ENCODE measurements at places on chromosomes 1 and 21.

DNA sequence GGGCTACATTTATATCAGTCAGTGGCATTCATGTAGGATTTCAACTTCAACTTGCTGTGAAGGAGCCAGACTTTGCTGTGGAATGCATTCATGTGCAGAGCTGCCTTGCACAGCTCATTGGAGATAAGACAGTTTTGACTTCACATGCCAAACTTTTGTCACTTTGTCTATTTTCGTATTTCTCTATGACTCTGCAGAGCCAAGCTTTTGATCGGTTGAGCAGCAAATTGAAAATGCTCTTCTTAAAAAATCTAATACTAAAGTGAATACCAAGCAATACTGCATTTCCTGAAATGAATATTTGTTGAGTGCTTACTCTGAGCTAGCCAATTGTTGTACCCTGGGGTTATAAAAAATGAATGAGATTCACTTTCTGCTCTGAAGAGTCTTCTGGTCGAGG is 388.7 kb downstream of the ST6GALNAC3 start:
- DNase-seq: no peak

DNA sequence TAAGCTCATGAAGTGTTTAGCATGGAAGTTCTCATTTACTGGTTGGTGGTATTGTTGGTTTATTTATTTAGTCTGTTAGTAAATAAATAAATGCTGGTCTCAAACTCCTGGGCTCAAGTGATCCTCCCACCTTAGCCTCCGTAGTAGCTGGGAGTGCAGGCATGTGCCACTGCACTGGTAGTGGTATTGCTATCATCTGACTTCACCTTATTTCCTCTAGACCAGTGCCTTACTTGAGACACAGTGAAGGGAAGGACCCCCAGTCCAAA is 1.4 kb upstream of the SLC2A1 start:
- no peak for DNase-seq

- DNase-seq: no peak
Observed at GRCh38 chr1:112698366-112699310, 8.3 kb downstream of the RHOC start.

DNA sequence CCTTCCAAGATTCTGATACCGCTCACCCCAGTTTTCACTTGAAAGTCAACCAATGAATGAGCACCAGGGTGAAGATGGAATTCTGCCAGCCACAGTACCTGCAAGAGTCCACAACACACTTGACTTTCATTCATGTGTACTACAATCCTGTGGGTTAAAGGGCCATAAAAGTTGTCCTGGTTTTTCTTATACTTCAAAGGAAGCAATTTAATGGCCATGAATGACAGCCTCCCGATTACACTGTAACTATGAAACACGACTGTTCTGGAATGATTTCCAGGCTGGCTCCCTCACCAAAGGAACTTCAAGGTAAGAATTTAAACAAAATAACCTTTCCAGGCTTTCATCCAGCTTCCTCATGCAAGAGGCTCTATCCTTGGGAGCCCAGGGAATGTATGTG is 502.8 kb downstream of the SMYD3 start:
- DNase-seq: no peak

GRCh38 chr1:245209658-245210435 is 55.1 kb downstream of the KIF26B start:
- DNase-seq: no peak

DNA sequence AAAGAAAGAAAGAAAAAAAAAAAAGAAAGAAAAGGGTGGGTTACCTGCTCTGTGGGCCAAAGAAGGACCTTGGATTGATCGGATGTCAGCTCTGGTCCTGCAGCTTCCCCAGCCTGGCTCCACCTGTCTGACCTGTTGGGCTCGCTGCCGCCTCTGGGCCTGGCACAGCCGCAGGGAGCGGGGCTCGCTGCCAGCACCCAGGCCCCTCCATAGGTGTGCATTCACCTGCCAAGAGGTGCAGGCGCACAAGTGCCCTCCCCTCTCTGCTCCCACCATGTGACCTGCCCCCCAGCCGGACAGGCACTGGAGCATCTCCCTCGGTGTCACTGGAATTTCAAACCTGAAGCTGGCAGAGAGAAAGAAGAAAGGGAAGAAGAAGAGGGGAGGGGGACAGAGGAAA is 33.1 kb upstream of the GPR157 start:
- DNase-seq: no peak

GRCh38 chr1:71836904-71837303 is 445.4 kb downstream of the NEGR1 start:
- no peak for DNase-seq

- DNase-seq: no peak
Observed at GRCh38 chr1:201593200-201593921, 54.4 kb downstream of the NAV1 start.

DNA sequence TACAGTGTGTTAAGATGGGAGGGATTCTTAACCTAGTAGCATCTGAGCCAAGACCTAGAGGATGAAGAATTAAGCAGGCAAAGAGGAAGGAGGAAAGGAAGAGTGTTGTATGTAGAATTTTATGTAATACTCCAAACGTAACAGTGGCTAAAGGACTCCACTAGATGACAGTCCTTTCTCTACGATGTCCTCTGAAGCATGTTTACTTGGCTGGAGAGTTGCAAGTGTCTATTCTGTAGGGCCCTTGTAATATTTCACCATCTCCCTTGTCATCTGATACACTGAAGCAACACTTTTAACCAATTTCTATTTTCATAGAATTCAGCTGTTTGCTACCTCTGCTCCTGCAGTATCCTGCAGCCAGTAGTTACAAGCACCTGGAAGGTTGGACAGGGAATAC is 2.2 kb upstream of the YBX1 start:
- DNase-seq: no peak
